Stimulated activated CD8-positive, alpha-beta memory T cell treated with anti-CD3 and anti-CD28 coated beads, Interleukin-7, amount 100 ng/mL, for 1 hour (primary cell): ENCODE measurements at places on chromosomes 4 and X.

- no peak for DNase-seq
Measured at GRCh38 chr4:166816890-166817289, 417.4 kb downstream of the SPOCK3 start.

- DNase-seq, result no peak
Measured at GRCh38 chr4:71322425-71322824, 16.4 kb upstream of the SLC4A4 start.

GRCh38 chr4:180635281-180635680 lies 1607.9 kb upstream of the TENM3 start:
- DNase-seq, result no peak

GRCh38 chr4:23680671-23681518 lies 209.0 kb downstream of the PPARGC1A start:
- no peak for DNase-seq

GRCh38 chr4:182800216-182800515 lies 117.0 kb downstream of the DCTD start:
- no peak for DNase-seq

- DNase-seq, result no peak
Measured at GRCh38 chr4:168441412-168441811, 38.9 kb downstream of the DDX60L start.

- DNase-seq, result no peak
Measured at GRCh38 chr4:84342161-84342560, 156.9 kb downstream of the NKX6-1 start.

DNA sequence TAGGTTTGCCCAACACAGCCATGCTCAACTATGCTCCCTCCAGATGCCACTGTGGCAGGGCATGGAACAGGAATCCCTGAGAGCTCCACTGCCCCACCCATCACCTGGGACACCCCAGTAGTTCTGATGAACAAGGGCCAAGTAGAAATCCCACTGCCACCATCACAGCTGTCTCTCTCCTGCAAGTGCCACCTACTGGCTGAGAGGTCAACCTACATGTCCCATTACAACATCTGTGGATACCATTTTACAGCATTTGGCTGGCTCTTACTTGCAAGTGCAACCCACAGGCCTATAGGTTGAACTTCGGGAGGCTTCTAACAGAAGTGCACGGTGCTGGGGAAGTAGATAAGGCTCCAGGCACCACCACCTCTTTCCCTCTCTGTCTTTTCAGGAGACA lies 142.5 kb downstream of the CXXC4 start:
- no peak for DNase-seq

- DNase-seq, result no peak
Measured at GRCh38 chr4:82773057-82773456, 25.5 kb downstream of the SCD5 start.

DNA sequence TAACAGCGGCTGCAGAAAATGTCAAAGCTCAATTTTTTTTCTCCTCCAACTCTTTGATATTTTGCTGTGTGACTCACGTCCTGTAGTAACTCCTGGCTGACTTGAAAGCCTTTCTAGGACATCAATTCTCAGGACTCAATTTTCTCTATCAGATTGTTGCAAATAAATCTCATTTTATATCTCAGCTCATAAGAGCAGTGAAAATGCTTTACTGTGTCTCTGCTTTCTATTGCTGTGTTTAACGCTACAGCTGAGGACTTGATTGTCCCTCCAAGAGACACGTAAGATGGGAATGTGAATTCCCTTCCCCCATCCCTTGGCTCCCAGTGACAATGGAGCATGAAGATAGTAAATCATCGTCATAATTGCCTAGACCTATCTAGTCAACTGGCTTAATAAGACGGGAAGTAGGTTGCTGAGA lies 20.5 kb upstream of the CBR4 start:
- no peak for DNase-seq

DNA sequence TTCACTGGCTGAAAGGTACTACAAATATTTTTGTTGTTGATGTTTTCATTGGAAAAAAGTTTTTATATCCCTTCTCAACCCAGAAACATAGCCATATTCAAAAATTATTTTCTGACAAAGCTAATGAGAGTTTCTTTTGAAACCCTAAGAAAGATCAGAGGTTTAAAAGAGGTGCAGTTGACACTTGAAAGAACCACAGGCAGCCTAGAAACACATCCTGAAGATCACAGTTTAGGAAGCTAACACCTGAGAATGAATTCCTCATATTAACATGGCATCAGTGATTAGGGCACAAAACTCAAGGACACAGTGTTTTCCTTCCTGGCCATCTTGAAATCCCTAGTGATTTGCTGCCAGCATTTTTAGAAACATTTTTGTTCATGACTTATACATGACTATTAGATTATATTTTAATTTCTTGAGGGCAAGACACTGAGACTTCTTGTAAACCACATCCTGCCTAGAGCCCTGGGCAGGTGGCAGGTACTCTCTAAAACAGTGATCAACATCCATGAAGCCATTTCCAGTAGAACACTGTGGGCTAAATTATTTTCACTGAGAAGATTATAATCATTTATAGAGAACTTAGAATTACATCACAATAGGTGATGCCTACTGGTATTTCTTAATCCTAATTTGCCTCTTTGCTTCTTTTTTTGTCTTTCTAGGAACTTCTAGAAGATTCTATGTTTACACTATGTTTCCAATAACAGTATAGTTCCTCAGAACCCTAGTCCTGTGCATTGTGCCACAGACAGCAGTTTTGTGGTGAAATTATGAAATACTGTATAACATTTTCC lies 80.0 kb downstream of the ARSJ start:
- DNase-seq, result no peak
